Hematopoietic multipotent progenitor cell (in vitro differentiated cells): ENCODE measurements at places on chromosomes 16 and 17. TPM values are rescaled to one million over a fixed set of nuclear protein-coding genes. Genes with fewer than 3 reads are reported as not detected.

QRICH2 gene
- total RNA-seq = 3.0 TPM

CDT1 gene
- 69.7 TPM for total RNA-seq

ALOX12 gene
- total RNA-seq = 4.3 TPM

TBC1D3C gene
- total RNA-seq = 0.81 TPM

TUBB3 gene
- 1.1 TPM for total RNA-seq

SRCIN1 gene
- under 0.01 TPM for total RNA-seq

TBC1D3 gene
- not detected for total RNA-seq

GPRC5C gene
- total RNA-seq = 3.8 TPM

GRCh38 chr16:4976611-4977145, 18.5 kb downstream of the SEC14L5 start:
- no peak for DNase-seq

GRCh38 chr17:50934672-50935220, 68.6 kb upstream of the TOB1 start:
- DNase-seq = no peak

DNA sequence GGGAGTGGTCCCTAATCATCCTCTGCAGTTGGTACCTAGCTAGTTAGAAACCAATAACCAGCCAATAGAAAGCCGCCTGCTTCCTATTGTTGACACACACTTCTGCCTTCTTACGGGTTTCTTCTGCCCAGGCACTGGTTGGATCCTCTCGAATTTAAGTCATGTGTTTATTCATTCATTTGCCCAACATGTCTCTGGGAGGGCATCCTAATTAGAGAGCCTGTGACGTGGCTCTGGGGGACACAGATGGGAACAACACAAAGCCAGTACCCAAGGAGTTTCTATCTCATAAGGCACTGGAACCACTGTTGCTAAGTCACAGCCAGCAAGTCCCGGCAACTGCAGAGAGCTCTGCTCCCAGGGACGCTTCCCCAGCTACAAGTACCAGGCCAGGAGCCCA, 300.7 kb upstream of the TNRC6C start:
- no peak for DNase-seq

- DNase-seq = no peak
Measured at GRCh38 chr16:66539623-66540469, 10.1 kb downstream of the TK2 start.

GRCh38 chr16:67560827-67561342, 1.4 kb upstream of the CTCF start:
- DNase-seq = no peak

- DNase-seq = no peak
Measured at GRCh38 chr17:76685846-76686245, 24.9 kb downstream of the MXRA7 start.

GRCh38 chr17:77729587-77729986, 228.9 kb upstream of the TNRC6C start:
- no peak for DNase-seq

- DNase-seq = no peak
Measured at GRCh38 chr16:56102183-56102686, 89.1 kb upstream of the GNAO1 start.

- DNase-seq = no peak
Measured at GRCh38 chr17:54172096-54172984, 349.6 kb downstream of the KIF2B start.

- no peak for DNase-seq
Measured at GRCh38 chr17:74202938-74203337, 540 bp upstream of the RPL38 start.

DNA sequence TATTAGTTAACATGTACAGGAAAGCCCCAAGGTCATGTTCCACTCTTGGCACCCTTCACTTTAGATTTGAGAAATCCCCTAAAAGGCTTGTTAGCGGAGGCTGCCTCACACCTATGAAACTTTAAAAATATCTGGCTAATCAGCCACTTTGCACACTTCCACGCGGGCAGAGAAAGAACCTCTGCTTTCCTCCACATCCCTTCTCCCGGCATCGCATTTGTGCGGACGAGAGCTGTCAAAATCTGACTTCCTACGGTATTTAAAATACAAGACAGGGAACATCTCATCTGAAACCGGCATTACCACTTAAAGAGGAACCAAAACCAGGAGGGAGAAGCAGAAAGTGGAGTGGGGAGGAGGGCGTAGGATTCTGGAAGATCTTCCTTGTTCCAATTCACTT, 422.3 kb downstream of the TMEM114 start:
- DNase-seq = no peak

DNA sequence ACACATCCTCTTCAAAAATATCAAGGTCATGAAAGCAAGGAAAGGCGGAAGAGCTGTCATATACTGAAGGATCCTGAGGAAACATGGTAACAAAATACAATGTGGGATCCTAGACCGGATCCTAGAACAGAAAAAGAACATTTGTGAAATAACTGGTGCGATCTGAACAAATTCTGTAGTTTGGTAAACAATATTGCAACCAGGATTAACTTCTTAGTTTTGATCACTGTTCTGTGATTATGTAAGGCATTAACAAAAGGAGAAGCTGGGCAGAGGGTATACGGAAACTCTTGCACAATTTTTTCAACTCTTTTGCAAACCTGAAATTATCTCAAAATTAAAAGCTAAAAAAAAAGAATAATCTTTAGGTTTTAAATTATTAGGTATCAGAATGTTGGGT, 109.7 kb downstream of the TRIM37 start:
- DNase-seq = no peak

DNA sequence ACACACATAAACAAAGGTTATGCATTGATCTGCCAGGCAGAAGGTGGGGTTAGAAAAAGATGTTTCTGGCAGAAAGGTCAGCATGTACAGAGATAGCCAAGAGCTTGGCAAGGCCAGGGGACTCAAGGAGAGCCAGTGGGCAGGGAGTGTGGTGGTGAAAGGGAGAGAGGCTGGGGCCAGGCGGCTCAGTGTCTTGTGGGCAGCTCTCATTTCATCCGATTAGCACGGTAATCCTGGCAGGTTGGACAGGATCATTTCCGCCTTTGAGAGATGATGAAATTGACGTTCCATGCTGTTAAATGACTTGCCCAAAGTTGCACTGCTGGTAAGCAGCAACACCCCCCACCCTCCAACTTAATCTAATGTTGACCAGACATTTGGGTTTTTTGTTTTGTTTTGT, 3.6 kb downstream of the CHD9 start:
- no peak for DNase-seq

- no peak for DNase-seq
Measured at GRCh38 chr16:11597235-11598095, 10.7 kb upstream of the LITAF start.
